ENCODE measurements at places on chromosomes 5 and 9.

DNA sequence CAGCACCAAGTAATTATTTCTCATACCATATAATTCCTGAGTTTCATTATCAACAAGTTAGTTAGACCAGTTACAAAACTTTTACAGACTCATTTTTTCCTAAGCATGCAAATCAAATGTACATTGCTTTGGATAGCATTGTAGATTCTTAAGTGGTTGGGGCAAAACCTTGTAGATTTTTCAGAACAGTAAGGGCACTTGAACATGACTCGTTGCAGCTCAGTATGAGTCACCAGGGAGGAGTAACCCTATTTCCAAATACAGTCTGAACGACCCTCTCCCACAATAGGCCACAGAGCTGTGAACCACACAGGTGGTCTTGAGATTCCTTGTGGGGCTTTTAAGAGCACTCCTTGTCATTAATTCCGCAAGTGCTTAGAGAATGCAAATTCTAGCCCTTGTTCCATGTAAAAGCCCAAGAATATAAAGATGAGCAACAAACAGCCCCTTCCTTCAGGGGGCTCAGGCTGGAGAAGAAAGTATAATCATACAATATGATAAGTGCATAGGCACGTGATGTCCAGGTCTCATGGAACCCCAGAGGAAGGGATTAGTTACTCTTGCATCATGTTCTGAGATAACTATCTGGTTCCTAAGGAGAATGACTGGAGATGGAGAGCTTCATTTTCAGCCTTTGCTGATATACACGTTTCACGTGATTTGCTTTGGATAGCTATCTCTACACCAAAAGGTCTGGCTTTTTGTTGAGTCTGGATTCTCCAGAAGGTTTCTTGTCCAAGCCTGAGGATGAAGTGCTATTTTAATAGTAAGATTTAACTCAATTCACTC lies 295.7 kb downstream of the KCNN2 start:
- DNase-seq, result no peak

DNA sequence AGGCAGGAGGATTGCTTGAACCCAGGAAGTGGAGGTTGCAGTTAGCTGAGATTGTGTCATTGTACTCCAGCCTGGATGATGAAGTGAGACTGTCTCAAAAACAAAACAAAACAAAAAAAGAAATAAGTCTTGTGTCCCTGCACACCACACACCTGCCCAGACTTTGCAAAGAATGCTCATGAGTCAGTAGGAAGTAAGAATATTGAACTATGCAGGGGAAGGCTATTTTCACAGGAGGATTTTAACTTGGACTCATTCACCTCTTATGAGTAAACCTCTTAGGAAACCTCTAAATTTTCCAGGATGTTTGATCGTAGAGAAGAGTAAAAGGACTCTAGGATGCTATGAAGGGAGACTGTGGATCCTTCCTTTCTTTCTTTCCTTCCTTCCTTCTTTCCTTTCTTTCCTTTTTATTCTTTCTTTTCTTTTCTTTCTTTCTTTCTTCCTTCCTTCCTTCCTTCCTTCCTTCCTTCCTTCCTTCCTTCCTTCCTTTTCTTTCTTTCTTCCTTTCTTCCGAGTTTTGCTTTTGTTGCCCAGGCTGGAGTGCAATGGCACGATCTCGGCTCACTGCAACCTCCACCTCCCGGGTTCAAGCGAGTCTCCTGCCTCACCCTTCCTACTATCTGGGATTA lies 96.7 kb upstream of the CLINT1 start:
- DNase-seq, result no peak

DNA sequence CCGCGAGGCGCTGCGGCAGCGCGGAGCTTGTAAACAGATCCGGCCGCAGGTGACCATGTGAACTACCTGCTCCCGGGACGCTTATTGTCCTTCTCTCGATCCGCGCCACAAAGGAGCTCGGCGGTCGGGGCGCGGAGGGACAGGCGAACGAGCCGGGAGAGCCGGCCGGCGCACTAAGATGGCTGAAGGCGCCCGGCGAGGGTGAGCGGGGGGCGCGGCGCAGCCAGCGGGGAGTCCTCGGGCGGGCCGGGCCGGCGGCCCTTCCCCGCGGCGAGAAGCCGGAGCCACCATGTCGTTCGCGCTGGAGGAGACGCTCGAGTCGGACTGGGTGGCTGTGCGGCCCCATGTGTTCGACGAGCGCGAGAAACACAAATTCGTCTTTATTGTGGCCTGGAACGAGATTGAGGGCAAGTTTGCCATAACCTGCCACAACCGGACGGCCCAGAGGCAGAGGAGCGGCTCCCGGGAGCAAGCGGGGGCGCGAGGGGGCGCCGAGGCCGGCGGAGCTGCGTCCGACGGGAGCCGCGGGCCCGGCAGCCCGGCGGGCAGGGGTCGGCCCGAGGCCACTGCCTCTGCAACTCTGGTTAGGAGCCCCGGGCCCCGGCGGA lies 535 bp downstream of the JMY start:
- no peak for DNase-seq

DNA sequence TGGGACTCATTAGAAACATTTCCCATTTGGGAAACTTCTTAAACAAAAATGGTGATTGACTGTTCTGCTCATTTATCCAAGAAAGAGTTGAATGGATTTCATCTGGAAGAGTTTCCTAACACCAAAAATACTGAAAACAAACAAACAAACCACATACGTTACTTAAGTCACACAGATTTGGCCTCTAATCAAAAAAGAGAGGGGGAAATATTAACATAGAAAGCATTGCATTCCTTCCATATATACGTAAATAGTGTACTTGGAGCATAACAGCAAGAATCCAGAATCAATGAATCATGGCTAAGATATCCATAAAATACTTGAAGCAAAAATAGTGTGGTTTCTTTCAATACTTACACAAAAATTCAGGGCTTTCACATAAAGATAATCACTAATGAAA lies 189.8 kb upstream of the MAP3K1 start:
- no peak for DNase-seq

- DNase-seq, result no peak
Measured at GRCh38 chr5:39207345-39208045, 11.9 kb downstream of the FYB1 start.

- no peak for DNase-seq
Measured at GRCh38 chr9:116152941-116153764, 438 bp upstream of the PAPPA start.

DNA sequence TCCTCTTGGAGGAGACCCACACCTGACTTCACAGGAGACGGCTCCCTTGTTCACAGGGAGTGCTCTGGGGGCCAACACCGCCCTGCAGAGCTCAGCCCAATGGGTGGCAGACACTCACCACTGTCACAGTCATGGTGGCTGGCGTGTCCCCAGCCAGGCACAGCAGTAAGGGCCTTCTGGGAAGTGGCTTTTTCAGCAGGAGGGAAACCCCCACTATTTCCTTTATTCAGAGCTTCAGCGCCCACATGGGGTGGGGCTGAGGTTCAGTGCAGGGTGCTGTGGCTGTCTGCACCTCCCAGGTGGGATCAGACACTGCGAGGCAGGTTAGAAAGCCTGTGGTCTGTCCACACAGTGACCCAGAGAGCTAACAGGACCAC lies 3.6 kb upstream of the SNAPC4 start:
- peak; percentile 91 for DNase-seq

DNA sequence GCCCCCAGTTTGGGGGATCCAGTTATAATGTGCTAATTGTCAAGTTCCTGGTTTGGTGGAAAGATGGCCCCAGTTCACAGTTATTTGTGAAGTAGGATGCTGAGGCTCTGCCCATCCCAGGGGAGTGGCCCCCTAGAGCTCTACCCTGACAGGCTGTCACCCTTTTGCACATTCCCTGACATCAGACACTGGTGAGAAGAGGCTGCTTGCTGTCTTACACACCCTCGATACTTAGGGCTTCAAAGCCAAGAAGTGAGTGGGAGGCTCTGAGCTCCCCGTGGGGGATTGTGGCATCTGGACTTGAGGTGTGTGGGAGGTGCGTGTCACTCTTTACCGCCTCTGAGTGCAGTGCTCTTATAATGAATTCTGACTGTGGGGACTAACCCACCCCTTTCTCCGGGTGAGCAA lies 168.5 kb downstream of the DOCK2 start:
- DNase-seq, result no peak

DNA sequence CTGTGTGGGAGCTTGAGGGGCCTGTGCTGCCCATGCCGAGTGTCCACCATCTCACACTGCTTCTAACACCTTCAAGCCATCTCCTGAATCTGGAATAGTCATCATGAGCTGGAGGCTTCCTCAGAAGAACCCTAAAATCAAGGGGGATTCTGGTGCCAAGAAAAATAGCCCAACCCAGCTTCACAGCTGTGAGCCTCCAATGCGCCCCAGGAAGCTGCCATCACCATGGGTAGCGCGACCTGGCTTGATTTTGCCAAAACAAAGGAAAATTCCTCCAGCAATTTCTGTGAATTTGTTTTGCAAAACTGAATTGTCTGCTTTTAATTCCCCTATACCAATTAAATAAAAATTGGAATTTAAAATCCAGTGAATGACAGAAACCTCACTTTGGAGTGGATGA lies 6.2 kb upstream of the TIFAB start:
- no peak for DNase-seq

- no peak for DNase-seq
Measured at GRCh38 chr5:132681476-132681831, 7.7 kb downstream of the IL4 start.

- DNase-seq, result no peak
Measured at GRCh38 chr5:3654515-3654914, 58.9 kb downstream of the IRX1 start.

GRCh38 chr5:154811653-154812465 lies 38.5 kb downstream of the FAXDC2 start:
- DNase-seq, result peak; percentile 71

GRCh38 chr5:103523319-103523718 lies 39.3 kb downstream of the NUDT12 start:
- DNase-seq, result no peak

GRCh38 chr5:169083394-169084018 lies 217.4 kb downstream of the SLIT3 start:
- DNase-seq, result no peak

GRCh38 chr9:35935261-35935660 lies 22.7 kb downstream of the OR2S2 start:
- DNase-seq, result no peak

DNA sequence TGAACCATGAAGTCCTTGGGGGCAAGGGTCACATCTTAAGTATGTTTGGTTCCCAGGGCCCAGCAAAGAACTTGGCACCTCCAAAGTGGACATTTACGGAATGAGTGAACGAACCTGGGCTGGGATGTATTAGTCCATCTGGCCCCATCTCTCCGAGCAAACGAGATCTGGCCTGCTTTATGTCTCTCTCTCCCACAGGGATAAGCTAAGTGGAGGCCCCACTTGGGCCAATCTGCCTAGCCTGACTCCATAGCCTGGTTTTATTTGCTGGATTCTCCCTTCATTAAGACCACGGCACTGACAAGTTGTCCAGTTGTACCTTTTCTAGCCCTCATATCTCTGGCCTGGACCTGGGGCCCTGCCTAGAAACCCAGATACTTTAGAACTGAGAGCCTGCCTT lies 2.1 kb downstream of the TTLL11 start:
- DNase-seq, result no peak

DNA sequence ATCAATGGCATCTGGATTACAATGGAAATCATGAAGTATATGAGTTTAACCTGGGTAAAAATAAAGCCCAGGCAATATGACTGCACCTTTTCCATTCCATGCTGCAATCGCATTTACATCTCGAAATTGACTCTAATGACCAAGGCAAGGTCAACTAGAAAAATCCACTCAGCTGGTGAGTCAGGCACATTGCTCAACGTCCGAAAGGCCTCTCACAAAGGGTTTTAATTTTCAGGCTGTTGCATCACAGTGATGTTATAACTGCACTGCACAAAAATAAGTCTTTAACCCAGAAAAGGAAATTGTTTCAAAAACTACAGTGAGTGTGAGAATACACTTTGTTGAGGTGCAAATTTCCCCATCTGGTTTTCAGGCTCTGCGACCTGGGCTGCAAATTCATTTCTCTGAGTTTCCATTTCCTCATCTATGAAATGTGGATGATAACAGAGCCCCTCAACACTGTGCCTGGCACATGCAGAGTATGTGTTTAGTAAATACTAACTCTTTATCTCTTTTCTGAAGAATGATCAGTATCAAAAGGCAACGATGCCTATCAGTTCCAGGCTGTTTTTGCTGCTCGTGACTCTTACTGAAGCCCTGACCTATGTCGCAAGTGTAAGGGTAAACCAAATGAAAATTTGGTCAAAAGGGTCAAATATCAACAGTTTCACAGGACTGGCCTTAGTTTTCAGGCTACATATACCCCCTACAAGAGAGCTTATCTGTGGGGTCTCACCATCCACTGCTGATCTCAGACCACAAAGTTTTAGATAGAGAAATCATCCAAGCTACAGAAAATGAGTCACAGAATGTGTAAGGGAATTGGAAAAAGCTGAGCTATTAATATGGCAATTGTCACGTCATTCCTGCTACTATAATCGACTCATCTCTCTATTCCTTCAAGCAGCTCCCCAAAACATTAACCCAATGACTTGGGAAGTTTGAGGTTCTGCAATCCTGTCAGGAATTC lies 4.1 kb downstream of the NFIL3 start:
- DNase-seq, result peak; percentile 74

- DNase-seq, result no peak
Measured at GRCh38 chr5:55701462-55702103, 10.5 kb downstream of the SLC38A9 start.

DNA sequence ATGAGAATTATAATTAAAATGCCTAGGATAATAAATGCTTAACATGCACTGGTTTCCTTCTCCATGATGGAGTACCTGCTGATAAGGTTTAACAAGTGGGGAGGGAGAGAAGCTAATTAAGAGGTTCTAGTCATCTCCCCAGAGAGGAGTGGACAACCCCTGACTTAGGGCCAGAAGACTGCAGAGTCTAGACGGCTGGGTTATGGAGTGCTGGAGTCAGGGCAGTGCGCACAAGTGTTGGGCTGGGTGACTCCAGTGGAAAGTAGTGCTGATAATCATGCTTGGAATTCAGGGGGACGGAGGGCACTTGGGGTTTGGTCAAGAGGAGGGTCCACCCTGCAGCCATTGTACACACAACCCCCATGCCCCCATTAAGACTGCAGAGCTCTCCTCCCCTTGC lies 32.8 kb upstream of the TGFBI start:
- DNase-seq, result no peak

- DNase-seq, result no peak
Measured at GRCh38 chr5:51131266-51131665, 252.0 kb upstream of the ISL1 start.

DNA sequence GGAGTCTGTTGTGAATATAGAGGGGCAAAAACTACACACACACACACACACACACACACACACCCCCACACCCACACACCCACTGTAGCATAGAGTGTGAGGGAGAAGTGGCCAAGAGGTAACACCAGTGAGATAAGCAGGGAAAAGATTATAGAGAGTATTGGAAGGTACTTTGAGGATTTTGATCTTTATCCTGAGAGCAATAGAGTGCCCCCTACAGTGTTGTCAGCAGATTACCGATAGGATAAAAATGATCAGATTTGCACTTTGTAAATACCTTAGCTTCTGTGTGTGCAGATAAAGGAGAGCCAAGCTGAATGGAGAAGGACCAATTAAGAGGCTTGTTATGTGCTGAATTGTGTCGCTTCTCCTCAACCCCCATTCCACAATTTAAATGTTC lies 32.3 kb downstream of the ERCC6L2 start:
- no peak for DNase-seq

- DNase-seq, result no peak
Measured at GRCh38 chr9:87540444-87541105, 42.9 kb downstream of the DAPK1 start.

Data from CD4-positive, alpha-beta T cell treated with Interferon alpha-2 for 1 hour (primary cell).